ENCODE measurements at places on chromosomes 12 and 14.

GRCh38 chr12:106672314-106673025, 89.7 kb downstream of the RFX4 start:
- DNase-seq, result no peak

DNA sequence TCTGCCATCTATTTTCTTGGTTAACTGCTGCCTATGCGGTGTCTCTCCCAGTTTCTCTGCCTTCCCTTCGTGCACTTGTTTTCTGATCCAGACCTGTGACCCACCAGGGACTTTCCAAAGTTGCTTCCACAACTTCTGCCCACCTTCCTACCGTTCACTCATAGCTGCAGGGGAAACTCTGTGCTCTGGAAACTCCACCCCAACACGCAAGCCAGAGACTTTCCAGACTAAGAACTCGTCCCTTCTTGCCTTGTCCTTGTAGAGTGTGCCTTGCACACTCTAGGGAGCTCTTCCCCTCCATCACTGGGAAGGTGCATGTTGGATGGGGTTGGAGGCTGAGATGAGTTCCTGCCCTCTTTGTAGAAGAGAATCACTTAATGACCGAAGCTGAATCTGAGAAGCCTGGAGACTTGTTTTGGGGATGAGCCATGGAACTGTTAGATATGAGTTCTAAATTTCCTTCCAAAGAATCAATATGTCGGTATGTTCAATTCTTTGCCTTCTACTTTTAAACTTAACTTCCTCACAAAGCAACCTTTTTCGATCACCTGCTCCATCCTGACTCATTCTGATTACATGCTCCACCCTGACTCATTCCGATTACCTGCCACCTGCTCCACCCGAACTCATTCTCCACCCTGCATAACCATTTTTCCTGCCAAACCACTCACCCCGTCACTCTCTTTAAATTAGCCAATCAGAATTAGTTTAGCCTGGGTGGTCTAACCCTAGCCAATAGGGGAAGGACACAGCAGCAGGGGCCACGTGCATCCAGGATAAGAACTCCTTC, 82.1 kb upstream of the CAPRIN2 start:
- no peak for DNase-seq

DNA sequence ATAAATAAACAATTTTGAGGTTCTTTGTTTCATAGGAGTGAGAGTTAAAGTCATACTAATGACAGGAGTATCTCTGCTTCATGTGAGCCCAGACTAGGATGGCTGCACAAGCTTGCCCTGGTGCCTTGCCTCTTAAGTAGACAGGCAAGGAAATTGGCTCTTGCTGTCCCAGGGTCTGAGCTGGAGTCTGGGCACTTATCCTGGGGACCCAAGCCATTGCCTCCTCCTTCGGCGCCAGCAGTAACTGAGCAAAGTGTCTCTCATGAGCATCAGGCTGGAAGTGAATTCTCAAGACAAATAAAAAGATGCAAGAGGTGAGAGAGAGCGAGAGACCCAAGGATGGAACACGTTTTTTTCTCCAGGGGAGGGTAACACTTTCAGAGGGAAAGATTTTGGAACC, 6.9 kb upstream of the FBXW8 start:
- DNase-seq, result no peak

GRCh38 chr14:92524602-92525185, 11.1 kb downstream of the RIN3 start:
- DNase-seq, result peak; percentile 18

All from activated naive CD4-positive, alpha-beta T cell treated with anti-CD3 and anti-CD28 coated beads, Interleukin-2, amount 10 ng/mL, durations not matched to agents 7 days and 5 days (primary cell).